NCI-H526 treated with DMSO at 0.1 percent for 48 hours (cell line): ENCODE measurements at places on chromosomes 5 and 9.

- DNase-seq = peak; percentile 77
Observed at GRCh38 chr5:134053840-134054338, 49.1 kb upstream of the VDAC1 start.

GRCh38 chr5:173498739-173499470, 117.5 kb downstream of the BOD1 start:
- DNase-seq = no peak

DNA sequence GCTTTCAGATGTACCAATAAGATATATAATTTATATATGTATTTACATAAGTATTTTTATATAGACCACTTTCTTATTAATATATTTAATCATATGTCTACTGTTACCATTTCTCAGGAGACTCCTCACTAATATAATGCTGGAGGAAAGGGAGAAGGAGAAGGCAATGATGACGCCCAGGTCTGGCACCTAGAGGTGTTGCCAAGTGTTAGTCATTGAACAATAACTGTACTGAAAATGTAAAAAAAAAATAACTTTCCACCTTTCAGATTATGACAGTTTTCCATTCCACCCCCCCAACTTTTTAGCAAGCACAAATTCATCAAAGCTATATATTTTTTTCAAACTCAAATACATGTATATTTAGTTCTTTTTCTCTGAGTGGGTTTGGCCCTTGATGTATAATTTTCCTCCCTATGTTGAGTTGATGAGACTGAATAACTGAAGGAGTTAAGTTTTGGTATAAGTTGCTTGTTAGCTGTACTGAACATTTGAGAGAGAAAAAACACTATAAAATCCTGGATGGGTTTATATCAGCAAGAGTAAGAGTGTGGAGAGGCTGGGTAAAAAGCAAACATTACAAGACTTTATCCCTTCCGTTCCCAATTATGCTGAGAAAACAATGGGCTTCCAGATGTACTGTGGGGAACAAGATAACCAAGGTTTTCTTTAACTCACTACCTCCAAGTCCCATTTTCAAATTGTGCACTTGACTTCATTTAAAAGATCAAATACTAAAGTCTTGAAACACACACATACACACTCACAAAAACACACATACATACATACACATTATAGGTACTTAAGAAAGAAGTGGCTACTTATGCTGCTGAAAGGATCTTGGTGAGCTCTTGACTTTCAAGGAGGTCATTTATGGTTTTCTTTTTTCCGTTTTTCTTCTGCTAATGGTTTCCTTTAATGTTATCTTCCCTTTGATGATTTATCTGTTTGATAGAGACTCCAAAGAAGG, 142.8 kb upstream of the IFNE start:
- no peak for DNase-seq

DNA sequence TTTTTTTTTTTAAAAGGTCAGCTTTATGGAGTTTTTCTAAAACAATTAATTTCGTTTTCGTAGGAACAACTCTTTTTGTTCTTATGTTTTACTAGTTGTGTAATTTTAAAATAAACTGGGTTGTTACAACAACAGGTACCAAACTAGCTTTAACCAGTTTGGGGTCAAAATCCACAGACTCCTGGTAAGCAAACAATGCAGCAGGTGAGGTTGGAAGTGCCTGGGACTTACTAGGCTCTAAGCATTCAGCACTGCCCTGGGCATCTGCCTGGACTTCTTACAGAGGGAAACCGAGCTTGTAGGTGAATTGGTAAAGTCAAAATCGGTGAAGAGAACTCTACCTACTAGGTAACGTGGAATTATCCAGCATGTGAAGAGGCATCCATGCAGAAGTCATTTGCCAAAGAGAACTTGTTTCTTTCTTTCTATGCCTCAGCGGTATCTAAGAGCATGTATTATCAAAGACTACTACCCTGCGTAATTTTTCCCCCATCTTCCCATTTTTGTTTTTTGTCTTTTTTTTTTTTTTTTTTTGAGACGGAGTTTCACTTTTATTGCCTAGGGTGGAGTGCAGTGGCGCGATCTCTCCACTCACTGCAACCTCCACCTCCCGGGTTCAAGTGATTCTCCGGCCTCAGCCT, 145.4 kb downstream of the KCTD16 start:
- DNase-seq = no peak

- no peak for DNase-seq
Observed at GRCh38 chr5:169893571-169893970, 86.7 kb downstream of the INSYN2B start.

GRCh38 chr5:115601701-115602590, at the start of gene TICAM2:
TSS of gene TICAM2 (minus strand) at chr5:115602479. CDS start at chr5:115581256, 21,223 bp downstream.
- DNase-seq = peak; percentile 31

GRCh38 chr9:93578844-93579243, 2.5 kb downstream of the PHF2 start:
- DNase-seq = no peak

GRCh38 chr9:76478226-76478625, 19.2 kb downstream of the GCNT1 start:
- DNase-seq = no peak

- no peak for DNase-seq
Observed at GRCh38 chr9:133523106-133523505, 1.7 kb downstream of the MYMK start.

GRCh38 chr5:126801992-126802294, 25.0 kb downstream of the LMNB1 start:
- DNase-seq = no peak

DNA sequence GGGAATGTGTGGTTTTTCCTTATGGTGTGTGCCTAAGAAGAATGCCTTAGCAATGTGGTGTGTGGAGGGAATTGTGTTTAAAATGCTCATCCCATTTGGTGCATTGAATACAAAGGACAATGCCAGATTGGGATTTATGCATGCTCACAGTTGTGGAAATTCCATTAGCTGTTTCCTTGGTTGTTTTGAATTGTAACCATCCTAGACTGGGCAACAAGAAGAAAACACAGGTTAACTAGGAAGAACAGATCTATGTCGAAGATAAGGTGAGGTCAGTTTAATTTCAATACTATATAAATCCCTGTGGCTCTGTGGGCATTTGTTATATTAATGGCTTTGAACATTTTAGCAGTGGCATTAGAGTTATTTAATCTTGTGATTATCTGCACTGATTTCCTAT, 266.8 kb downstream of the MAT2B start:
- no peak for DNase-seq

DNA sequence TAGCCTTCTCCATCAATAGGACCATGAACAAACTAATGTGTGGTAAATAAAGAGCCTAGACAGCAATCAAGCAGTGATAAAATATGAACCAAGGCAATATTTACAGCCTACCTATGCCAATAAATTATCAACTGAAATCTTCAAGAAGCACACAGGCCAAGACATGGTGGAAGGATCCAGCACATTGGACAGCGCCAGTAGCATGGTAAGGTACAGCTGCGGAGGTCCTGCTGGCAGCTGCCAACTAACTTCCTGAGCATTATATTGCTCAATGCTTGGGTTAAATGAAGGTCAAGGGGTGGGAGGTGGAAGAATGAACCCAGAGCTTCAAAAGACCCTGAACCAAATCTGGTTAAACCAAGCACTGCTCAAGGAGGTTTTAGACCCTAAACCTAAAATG, 16.5 kb upstream of the SPDL1 start:
- no peak for DNase-seq

GRCh38 chr9:121368138-121368522, 1.9 kb downstream of the STOM start:
- no peak for DNase-seq

GRCh38 chr9:79924836-79925235, 353.1 kb downstream of the TLE4 start:
- no peak for DNase-seq
